Fibroblast of skin of left biceps (primary cell): ENCODE measurements at places on chromosomes 13 and 19.
A peak's percentile ranks its signal among the peaks of the same experiment; 100 is the strongest.

GRCh38 chr13:83265279-83265678 is 617.0 kb downstream of the SLITRK1 start:
- DNase-seq = no peak

DNA sequence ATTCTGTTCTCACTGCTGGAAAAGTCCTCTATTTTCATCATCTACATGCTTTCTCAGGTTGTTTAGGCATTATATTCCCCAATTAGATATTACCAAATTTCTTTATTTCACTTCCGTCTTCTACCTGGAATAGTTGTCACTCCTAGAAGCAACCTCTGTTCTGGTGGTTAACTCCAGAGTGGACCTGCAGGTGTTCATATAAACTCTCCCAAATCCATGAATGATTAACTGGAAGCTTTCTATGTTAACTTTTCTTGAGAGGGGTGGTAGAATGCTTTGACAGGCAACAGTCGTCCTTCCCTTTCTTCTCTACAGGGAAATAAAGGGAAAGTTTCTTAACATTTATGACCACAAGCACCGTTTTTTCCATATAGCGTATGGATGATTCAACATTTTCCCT is 48.4 kb upstream of the UFM1 start:
- no peak for DNase-seq

DNA sequence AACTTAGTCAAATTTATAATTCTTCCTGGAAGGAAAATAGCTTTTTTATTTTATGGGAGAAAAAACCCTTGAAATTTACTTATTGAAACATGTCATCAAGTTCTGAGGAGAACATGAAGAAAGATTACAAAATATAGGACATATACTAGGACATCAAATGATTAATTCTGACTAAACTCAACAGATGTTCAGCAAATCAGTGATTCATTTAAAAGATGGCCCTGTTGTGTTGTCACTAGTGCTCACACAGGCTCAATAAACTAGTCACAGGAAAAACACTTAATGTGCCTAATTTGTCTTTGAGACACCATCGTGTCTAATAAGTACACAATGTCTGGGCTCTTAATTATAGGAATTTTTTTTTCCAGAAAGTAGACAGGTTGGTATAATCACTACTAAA is 223.8 kb upstream of the TMTC4 start:
- no peak for DNase-seq

DNA sequence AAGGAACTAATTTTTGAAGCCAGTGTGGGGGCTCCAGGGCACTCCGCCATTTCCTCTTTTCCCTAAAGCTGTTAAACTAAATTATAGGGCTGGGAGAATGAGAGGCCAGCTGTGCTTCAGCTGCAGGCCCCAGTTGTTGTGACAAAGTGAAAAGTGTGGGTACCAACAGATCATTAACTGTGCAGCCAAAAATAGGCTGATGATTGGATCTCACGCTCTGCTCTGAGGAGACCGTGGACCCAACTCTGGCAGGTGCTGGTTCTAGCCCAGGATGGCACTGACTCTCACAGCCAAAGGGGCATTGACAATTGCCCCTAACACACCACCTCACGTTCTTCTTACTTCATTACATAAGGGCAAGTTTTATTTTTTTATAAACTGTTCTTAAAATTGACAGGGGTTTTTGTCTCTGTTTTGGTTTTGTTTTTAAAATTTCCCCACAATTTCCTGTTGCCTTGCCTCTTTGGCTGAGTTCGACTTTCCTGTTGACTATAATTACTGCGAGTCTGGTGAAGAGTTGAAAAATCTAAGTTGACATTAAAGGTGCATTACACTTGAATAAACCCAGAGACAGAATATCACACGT is 391.0 kb downstream of the FGF9 start:
- no peak for DNase-seq

- DNase-seq = peak; percentile 83
These were observed 28.4 kb downstream of the PSG1 start for GRCh38 chr19:42850981-42851717.
